ENCODE measurements at places on chromosomes 1 and 21. TPM values are rescaled to one million over a fixed set of nuclear protein-coding genes. Genes with fewer than 3 reads are reported as not detected.

The MRPL55 gene
- total RNA-seq, result 34.6 TPM

The FAM72C gene
- total RNA-seq, result 11.0 TPM

The TAGLN2 gene
- 422 TPM for total RNA-seq

The CFHR1 gene
- not detected for total RNA-seq

The OR2L5 gene
- not detected for total RNA-seq

The SLC9A1 gene
- 28.0 TPM for total RNA-seq

The CRYAA gene
- total RNA-seq, result not detected

The S100A8 gene
- not detected for total RNA-seq

The CFAP141 gene
- not detected for total RNA-seq

The SAMD13 gene
- not detected for total RNA-seq

The CELA2B gene
- total RNA-seq, result not detected

Data from T-helper 1 cell treated with Interleukin-12 subunit alpha and Interleukin-12 subunit beta and Interleukin-4 antibody, amounts not matched to agents 30 ng/mL and 1 ng/mL, for 36 hours (primary cell).